ENCODE measurements at places on chromosomes 7 and 10.

GRCh38 chr10:25561758-25562157 is 372.3 kb upstream of the MYO3A start:
- no peak for DNase-seq

DNA sequence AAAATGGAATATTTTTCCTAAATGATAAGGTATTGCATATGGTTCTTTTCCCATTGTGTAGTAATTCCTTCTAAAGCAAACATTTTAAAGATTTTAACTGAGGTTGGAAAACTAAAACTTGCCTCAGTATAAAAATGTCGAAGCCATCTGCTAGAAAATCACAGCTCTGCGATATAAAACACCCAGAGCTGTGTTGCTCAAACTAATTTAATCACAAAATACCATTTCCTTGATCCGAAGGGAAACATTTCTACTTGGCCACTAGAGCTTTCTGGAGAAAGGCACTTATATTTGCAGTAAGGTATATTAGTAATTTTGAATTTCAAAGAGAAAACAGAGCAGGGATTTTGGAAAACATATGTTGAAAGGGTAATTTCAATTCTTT is 209.2 kb upstream of the ZNF32 start:
- no peak for DNase-seq

DNA sequence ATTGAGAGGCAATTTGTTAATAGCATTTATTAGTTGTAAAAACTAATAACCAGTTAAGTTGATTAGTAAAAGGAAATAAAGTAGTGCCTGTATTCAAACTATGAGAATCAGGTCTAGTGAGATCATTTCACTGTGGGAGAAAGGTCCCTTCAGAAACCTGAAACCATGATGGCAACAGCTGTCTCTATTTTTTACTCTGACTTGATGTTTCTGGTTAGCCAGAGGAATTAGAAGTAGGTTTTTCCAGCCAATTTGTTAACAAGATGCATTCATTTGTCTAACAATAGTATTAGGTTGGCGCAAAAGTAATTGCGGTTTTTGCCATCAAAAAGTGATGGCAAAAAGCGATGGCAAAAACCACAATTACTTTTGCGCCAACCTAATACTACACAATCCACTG is 272.2 kb upstream of the YAE1 start:
- DNase-seq: no peak

GRCh38 chr7:95628831-95629439 is 32.6 kb upstream of the PDK4 start:
- no peak for DNase-seq

All from activated CD4-positive, alpha-beta memory T cell treated with anti-CD3 and anti-CD28 coated beads, Interleukin-2, amount 10 ng/mL, durations not matched to agents 7 days and 5 days (primary cell).